Activated T-helper 9 cell treated with anti-CD3 and anti-CD28 coated beads, Interleukin-2, amount 50 U/mL, for 16 hours (primary cell): ENCODE measurements at places on chromosomes 11 and 22.

GRCh38 chr11:68687986-68688385, 3.6 kb downstream of the GAL start:
- no peak for DNase-seq

- DNase-seq, result no peak
Measured at GRCh38 chr11:45585205-45585604, 80.2 kb downstream of the CHST1 start.

DNA sequence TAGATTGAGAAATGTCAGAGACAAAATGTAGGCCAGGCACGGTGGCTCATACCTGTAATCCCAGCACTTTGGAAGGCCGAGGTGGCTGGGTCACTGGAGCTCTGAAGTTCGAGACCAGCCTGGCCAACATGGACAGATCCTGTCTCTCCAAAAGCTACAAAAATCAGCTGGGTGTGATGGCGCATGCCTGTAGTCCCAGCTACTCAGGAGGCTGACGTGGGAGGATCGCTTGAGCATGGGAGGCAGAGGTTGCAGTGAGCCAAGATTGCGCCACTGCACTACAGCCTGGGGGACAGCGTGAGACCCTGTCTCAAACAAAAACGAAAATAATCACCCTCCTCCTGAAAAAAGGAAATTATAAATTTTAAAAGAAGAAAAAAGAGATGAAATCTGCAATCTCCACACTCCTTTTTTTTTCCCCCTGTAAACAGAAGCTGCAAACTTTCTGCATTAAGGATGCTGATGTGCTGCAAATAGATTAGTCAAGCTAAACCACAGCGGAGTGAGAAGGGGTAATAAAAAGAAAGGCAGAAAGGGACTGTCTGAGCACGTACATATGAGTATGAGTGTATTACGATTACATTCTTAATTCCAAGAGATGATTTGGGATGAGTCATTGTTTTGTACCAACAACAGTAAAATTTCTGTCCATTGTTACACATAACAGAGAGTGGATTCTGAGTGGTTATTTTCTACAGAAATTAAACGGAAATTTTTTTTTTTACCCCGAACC, 87.3 kb downstream of the SIK3 start:
- no peak for DNase-seq

DNA sequence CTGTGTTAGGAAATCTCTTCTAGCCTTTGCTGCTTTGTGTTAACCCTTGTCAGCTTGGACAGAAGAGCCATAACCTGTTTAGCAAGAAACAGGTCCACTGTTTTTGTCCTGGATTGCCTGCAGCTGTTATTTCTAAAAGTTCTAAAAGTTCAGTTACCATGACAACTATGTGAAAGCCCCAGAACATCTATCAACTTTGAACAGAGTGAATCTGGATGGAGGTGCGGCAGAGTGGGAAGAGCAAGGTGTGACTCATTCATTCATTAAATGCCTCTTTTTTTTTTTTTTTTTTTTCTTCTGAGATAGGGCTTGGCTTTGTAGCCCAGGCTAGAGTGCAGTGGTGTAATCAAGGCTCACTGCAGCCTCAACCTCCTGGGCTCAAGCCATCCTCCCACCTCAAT, 50.5 kb downstream of the RBX1 start:
- no peak for DNase-seq

DNA sequence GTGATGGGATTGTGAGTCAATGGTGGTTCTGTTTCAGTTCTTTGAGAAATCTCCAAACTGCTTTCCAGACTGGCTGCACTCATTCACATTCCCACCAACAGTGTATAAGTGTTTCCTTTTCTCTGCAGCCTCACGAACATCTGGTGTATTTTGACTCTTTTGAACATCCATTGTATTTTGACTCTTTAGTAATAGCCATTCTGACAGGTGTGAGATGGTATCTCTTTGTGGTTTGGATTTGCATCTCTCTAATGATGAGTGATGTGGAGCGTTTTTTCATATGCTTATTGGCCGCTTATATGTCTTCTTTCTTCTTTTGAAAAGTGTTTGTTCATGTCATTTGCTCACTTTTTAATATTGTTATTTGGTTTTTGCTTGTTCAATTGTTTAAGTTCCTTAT, 19.4 kb downstream of the NELL1 start:
- DNase-seq, result no peak
